ENCODE measurements at places on chromosomes 2 and 18.

GRCh38 chr2:23532391-23533337, 147.7 kb downstream of the KLHL29 start:
- DNase-seq, result no peak

GRCh38 chr2:241584436-241584835, 25.9 kb downstream of the BOK start:
- no peak for DNase-seq

- no peak for DNase-seq
Observed at GRCh38 chr2:230043461-230043860, 25.3 kb downstream of the SLC16A14 start.

- no peak for DNase-seq
Observed at GRCh38 chr18:45962461-45962860, 4.7 kb downstream of the EPG5 start.

GRCh38 chr2:134463699-134464022, 209.8 kb downstream of the MGAT5 start:
- no peak for DNase-seq

- DNase-seq, result no peak
Observed at GRCh38 chr2:21332993-21333625, 209.3 kb downstream of the TDRD15 start.

DNA sequence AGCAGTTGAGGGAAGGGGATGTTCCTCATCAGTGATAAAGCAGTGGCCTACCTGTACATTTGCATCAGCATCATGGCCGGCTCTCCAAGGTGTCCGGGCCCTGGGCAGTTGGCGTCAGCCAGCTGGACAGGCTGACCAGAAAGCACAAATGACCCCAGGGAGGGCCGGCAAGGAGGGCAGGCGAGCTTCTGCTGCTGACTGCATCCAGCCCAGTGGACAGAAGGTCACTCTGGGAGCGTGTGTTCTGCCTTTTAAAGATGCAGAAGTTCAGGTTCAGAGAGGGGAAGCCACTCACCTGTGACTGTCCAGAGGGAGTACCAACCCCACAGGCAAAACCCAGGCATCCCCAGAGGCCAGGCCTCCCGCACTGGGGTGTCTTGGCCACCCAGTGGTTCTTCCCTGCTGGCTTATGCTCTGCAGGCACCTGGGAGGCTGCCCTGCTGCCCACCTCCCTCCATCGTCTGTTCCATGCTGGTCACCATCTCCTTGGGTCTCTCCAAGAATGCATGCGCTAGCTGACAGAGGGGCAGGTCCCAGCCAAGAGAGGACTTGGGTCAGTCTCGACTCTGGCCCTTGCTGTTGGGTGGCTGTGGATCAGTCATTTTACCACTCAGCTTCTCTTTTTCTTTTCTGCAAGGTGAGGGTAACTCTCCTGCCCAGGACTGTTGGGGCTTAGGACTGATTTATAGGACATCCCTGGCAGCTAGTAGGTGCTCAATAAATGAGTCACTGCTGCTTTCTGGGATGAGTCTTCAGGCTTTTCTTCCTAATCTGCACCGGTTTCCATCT, 89.9 kb downstream of the INHBB start:
- DNase-seq, result no peak

GRCh38 chr2:106833256-106833655, 52.7 kb downstream of the ST6GAL2 start:
- DNase-seq, result no peak

GRCh38 chr2:134452042-134452733, 198.3 kb downstream of the MGAT5 start:
- no peak for DNase-seq

DNA sequence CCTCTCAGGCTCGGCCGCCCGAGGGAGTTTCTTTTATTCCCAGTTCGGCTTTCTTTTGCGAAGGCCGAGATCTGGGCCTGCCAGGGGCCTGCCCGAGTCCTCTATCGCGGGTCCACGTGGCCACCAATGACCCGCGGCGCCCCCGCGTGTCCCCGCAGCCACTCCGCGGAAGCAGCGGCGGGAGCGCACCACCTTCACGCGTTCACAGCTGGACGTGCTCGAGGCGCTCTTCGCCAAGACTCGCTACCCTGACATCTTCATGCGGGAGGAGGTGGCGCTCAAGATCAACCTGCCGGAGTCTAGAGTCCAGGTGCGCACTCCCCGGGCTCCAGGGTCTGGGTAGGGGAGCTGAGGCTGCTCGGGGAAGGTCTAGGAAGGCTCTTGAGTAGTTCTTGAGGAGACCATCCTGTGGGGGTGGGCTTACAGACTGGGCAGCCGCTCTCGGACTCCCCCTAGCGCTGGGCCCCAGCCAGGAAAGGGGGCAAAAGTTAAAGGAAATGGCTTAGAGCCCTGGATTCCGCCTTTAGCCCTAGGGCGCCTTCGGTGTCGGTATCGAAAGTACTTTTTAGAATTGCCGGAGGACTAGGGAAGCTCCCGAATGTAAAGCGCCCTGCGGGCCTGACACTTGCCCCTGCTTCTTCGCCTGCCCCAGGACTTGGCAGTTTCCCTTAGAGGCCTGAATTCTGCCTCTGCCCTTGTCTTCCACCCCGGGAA, 3.4 kb downstream of the OTX1 start:
- peak; percentile 78 for DNase-seq

DNA sequence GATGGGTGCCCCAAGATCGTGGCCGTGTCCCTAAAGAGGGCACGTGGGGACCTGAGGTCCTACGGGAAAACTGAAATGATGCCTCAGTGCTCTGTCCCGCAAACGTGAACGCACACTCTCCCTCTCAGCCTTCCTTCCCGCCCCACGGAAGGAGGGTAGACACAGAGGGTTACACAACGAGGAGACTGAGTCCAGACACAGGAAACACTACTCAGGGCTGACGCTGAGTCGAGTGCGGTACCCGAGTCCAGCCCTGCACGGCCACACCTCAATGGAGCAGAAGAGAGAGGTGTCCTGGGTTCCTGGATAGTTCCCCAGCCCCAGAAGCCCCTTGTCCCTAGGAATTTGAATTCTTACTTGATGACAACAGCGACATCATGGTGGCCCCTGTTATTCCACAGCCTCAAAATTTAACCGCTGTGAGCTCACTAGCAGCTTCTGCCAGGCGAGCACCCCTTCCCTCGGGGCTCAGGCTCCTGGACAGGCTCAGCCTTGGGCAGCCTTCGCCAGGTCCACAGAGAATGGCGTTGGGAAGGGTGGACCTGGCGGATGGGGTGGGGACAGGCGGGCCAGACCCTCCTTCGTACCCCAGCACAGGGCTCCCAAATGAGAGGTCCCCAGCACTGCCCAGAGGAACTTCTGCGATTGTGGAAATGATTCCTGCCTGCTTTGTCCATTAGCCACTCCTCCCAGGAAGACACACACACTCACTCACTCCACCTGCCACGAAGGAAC, 980 bp upstream of the RNPEPL1 start:
- DNase-seq, result no peak

- DNase-seq, result no peak
Observed at GRCh38 chr2:219562049-219563020, 9.0 kb downstream of the OBSL1 start.

GRCh38 chr2:137960223-137960622, 4.0 kb upstream of the HNMT start:
- DNase-seq, result no peak

DNA sequence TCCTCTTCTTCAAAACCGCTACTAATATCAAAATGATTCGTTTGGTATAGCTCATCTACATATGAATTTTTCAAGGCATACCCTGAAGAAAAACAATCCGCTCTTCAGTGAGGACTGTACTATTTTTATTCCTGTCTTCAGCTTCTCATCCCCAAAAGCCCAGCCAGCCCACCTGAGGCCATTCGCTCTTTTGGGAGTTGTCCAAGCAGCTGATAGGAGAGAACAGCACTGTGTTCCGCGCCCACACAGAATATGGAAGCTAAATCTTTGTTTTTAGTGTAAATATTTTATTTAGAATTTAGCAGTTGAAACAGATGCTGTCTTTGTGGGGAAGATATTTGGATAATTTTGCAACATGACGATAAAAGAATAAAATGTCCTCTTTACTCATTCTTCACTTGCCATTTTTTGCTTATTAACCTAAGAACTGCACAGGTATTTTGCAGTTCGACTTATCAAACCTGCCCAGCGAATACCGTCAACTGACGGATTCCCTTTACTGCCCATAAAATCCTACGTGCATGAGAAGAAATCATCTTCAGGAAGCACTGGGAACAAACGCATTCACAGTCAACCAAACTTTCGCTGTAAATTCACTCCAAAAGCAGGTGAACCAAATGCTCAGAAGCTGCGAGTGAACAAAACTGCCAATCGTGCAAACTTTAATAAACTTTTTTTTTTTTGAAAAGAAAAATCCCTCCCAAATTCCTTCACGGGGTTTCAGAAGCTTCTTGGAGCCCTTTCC, 3.4 kb downstream of the ZNF521 start:
- no peak for DNase-seq

DNA sequence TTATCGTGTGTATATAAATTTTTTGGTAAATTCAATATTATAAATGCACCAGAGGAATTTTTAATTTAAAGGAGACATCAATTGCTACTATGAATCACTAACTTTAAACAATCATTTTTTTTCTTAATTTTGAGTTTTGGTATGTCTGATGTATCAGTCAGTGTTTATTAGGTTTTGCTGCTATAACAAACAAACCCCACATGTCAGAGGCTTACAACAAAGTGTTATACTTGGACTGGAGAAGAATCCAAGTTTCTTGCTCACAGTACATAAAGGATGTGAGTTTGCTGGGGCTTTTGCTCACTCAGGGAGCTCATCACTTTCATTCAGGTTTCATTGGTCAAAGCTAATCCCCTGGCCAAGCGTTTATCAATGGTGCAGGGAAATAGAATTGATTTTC, 81.8 kb downstream of the VWC2L start:
- no peak for DNase-seq

GRCh38 chr2:39796134-39796533, 17.1 kb upstream of the THUMPD2 start:
- DNase-seq, result no peak

GRCh38 chr2:235914756-235915155, 253.4 kb downstream of the GBX2 start:
- DNase-seq, result no peak

- DNase-seq, result peak; percentile 40
Observed at GRCh38 chr18:34595690-34596089, 114.4 kb upstream of the DTNA start.

DNA sequence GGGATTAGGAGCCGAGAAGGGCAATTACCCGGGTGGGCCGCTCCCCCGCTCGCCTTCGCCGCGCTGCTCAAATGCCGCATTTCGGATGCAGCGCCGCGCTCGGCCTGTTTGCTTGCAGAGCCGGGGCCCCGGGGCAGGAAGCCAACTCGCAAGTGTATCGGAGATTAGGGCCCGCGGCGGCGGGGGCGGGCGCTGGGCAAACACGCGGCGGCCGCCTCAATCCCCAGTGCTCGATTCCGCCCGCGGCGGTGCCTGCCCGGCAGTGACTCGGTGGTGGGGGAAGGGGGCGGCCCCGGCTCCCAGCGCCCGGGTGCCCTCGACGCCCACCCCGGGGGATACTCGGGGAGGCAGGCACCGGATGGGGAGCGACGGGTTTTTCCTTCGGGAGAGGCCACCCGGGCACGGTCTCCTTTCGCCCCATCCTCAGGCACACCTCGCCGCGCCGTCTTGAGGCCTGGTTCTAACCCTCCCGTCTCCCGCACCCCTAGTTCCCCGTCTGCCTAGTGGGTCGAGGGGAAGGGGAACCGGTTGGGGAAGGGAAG, 26.6 kb upstream of the NOTO start:
- peak; percentile 90 for DNase-seq

DNA sequence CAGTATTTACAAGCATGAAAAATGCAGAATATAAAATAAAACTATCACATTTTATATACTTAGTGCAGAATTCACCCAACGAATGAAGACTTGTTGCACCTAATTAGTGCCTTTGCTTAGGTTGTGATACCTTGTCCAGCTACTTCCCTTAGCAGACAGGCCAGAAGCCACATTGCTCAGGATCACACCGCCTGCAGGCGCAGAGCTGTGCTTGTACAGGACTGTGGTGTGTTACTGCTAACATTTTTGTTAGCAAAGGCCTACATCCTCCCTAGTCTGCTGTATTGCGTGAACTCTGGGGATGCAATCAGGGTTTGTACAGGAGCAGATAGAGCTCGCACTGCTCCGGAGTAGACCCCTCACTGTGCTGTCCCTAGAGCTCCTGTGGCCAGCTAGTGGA, 336.9 kb downstream of the CBLN2 start:
- DNase-seq, result no peak

DNA sequence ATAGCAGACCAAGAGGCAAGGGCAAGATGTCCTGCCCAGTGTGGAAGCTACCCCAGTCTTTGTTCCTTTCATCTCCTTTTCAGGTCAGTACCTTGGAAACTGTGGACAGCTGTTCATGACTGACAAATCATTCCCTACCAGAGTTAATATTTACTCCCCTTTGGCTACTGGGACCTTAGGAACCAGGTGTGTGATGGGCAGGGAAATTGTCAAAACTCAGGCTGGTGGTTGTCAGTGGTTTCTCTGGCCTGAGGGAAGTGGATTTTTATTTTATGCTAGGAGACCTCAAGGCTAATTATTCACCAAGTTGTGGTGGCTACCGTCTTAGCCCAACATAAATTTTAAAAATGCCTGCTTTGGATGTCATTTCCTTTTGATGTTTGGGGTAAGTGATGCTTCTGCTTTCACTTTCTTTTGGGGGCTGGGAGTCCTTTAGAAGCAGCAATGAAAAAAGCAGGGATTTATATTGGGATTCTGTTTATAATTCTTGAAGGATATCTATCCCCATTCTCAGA, 119.3 kb downstream of the SETBP1 start:
- no peak for DNase-seq

DNA sequence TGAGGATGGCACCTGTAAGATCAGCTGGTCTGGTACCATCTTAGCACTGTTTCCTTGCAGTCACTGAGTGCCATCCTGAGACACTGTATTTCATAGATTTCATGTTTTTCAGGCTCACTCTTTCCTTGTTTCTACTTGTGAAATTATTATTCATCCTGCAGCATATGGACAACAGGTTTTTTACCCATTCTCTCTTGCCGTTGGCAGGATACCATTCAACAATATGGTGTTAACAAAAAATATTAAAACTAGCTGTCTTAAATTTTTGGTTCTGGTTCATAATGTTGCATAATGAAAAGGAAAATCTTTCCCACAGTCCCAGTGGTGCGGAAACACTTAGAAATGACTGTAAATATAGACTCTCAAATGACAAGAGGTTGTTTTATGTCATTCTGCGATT, 23.1 kb upstream of the ATG16L1 start:
- DNase-seq, result no peak

- no peak for DNase-seq
Observed at GRCh38 chr2:36373149-36373926, 17.8 kb downstream of the CRIM1 start.

All from neural progenitor cell (in vitro differentiated cells).